ENCODE measurements at places on chromosomes 1 and 21.

DNA sequence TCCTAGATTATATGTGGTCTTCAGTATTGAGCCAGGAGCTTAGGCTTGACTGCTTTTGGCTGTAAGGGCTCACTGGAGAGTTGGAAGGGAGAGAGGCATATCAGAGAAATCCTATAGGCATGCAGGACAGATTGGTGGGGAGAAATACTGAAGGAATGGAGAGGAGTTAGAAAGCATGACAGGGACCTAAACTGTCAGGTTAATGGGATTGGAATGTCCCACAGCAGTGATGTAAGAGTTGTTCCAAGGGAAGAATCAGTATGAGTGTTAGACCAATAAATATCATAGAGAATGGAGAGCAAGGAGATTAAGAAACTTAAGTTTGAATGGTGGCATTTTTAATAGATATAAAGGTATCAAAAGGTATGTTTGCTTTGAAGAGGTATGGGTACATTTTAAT is 39.7 kb downstream of the SLC35A3 start:
- DNase-seq, result no peak

GRCh38 chr1:205266611-205267305 is 39.0 kb downstream of the TMCC2 start:
- no peak for DNase-seq

DNA sequence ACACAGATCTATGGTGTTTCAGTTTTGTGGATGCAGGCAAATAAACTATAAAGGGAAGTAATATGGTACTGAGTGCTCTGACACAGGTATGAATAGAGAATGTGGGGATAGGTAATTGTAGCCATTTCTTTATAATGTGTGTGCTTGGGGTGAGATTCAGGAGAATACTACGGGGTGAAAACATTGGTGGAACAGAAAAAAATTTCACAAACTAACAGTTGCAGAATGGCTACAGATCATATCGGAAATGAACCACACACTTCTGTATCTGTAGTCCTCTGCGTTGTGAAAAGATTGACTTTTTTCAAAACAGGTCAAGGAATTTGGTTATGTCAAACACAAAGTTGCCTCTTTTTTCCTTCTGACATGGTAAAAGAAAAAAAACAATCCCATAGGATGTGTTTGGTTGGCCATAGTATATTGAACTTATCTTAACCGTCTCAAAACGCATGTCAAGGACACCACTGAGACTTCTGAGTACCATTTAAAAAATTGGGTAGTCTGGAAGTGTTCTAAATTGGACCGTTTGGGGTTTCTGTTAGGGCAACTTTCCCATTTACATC is 1.1 kb upstream of the CDC73 start:
- DNase-seq, result no peak

GRCh38 chr1:229579059-229579673 is 20.7 kb upstream of the ABCB10 start:
- peak; percentile 97 for DNase-seq

GRCh38 chr21:41536076-41536826 is 28.3 kb upstream of the TMPRSS2 start:
- no peak for DNase-seq

- no peak for DNase-seq
Measured at GRCh38 chr1:220313576-220313975, 41.3 kb upstream of the RAB3GAP2 start.

DNA sequence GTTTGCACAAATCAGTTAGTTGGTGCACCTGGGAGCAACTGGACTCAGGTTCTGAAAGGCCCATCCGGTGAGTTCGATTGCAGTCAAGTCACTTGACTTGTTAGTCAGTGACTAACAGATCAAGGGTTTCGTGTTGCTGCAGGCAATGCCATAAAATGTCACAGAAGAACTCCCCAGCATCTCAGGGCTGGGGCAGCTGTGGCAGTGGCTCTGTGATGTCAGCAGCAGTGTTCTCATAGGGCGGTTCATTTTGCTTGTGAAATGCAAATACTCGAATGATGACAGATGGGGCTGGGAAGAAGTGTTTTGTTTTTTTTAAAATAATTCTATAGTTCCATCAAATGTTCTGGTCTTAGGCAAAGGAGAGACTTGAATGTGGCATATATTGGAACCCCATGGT is 287.8 kb downstream of the LMX1A start:
- DNase-seq, result no peak

DNA sequence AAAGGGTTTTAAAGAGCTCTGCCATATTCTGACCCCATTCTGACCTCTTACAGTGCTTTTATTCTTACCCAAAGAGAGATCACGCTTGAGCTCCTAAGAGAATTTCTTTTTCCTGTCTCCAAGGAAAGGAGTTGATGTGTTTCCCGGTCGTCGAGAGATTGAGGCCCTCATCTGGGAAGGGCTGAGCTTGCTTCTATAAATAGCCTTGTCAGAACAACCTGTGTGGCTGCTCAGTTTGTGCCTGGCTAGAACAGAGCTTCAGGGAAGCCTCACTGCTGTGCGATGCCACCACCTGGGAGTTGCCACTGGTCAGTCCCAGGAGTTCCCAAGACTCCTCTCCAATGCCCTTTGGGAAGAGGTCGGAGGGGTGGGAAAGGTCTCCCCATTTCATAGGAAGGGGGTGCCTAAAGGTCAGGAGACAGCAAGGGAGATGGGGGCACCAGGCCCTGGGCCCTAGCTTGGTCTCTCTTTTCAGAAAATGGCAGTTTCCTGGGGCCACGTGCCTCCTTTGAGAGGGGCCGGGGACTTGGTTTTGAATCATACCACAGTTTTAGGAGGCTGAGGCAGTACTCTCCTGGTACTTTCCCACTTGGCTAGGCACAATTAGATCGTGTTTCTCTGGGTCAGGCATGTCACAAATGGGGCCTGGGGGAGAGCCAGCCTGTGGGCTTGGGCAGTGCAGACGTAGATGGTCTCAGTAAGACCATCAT is 52.1 kb downstream of the EIF2D start:
- DNase-seq, result no peak

GRCh38 chr1:95731466-95731865 is 497.5 kb downstream of the RWDD3 start:
- no peak for DNase-seq

- DNase-seq, result no peak
Measured at GRCh38 chr1:39082010-39082799, 56.1 kb downstream of the NDUFS5 start.

DNA sequence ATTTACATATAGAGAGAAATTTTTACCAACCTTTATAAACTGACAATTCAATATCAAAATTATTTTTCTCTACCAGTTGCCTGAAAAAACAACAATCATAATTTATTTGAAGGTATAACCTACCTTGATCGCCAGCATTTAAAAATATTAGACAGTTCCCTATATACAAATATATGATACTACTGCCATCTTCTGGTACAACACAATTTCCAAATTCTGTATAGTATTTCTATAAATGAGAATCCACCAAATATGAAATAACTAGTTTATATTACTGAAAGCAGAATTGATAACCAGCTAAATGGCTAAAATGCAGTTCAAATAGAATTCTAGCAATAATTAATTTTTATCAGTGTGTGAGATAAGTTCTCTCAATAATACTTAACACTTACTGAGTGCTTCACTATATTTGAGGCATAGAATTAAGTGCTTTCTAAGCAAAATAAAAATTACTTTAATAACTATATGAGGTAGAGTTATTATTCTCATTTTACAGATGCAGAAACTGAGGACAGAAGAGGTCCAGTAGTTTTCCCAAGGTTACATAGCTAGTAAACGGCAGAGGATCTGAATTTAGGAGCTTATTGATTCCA is 75.6 kb downstream of the PIGK start:
- DNase-seq, result peak; percentile 39

DNA sequence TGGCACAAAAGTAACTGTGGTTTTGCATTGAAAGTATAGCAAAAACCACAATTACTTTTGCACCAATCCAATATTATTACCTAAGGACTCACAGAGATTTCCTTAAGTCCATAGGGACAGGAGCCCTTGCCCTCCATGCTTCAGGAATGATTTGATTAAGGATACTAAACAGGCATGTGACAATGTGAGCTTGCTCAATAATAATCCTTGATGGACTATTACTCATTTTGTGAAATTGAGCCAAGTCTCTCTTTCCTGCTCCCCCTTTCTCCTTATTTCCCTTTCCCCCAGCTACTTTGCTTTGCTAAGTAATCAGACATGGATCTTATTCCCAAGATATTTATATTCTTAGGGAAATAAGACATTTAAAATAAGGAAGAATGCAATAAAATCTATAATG is 21.6 kb upstream of the RGL1 start:
- DNase-seq, result no peak

Data from spinal cord (tissue), 10 donors.